ENCODE measurements at places on chromosomes 6 and 20. TPM values are rescaled to one million over a fixed set of nuclear protein-coding genes. Genes with fewer than 3 reads are reported as not detected.

TULP4 gene
- total RNA-seq: 30.5 TPM

DNA sequence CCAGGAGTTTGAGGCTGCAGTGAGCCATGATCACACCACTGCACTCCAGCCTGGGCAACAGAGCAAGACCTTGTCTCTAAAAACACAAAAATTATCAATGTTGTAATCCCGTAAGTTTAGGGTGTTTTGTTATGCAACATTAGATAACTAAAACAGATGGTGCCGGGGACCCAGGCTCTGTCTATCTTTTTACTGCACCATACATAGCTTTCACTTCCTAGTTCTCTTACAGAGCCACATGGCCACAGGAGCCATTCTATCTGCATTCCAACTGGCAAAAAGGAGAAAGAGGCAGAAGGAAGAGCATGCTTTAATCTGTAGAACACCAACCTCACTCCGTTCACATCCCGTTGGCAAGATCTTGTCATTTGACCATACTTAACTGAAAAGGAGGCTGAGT is 5.4 kb upstream of the TCF15 start:
- H3K4me1 ChIP-seq: peaks cover 7% of the 10 kb centered on the region
- no peak overlapping the region for H3K4me3 ChIP-seq
- DNase-seq: no peak

DNA sequence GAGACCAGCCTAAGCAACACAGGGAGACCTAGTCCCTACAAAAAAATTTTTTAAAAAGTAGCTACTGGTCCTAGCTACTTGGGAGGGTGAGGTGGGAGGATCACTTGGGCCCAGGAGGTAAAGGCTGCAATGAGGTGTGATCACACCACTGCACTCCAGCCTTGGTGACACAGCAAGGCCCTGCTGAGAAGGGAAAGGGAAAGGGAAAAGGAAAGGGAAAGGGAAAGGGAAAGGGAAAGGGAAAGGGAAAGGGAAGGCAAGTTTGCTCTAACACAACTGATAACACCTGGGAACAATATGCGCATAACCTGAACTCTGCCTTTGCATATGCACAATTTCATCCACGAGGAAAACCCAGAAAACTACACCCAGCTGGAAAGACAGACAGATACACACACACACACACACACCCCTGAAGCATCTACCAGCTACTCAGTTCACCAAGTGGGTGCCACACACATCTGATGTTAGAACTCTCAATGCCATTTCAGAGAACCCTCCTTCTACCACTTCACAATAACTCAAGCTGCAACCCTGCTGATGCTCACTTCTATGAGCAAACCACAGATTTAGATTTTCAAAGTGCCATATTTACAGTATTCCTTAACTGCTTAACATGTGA is 19.1 kb downstream of the B4GALT5 start:
- no peak for DNase-seq
- H3K36me3 ChIP-seq: peaks cover 7% of the 10 kb centered on the region
- no peak overlapping the region for H3K4me3 ChIP-seq
- no peaks in the 10 kb centered on the region for H3K27me3 ChIP-seq
- H3K27ac ChIP-seq: peak overlapping the region; percentile 15

DNA sequence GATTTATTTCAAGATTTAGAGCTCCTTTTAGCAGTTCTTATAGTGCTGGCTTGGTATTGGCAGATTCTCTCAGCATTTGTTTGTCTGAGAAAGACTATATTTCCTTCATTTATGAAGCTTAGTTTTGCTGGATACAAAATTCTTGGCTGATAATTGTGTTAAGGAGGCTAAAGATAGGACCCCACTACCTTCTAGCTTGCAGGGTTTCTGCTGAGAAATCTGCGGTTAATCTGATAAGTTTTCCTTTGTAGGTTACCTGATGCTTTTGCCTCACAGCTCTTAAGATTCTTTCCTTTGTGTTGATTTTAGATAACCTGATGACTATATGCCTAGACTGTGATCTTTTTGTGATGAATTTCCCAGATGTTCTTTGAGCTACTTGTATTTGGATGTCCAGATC is 114.3 kb downstream of the AIG1 start:
- DNase-seq: no peak
- no peak overlapping the region for H3K4me3 ChIP-seq
- H3K4me1 ChIP-seq: no peaks in the 10 kb centered on the region
- H3K27ac ChIP-seq: no peak overlapping the region

GRCh38 chr20:60754856-60755255 is 497.2 kb upstream of the CDH4 start:
- H3K4me3 ChIP-seq: no peak overlapping the region
- H3K4me1 ChIP-seq: no peaks in the 10 kb centered on the region

Measured in activated CD8-positive, alpha-beta memory T cell treated with anti-CD3 and anti-CD28 coated beads, Interleukin-2, amount 10 ng/mL, durations not matched to agents 7 days and 5 days (primary cell).